Activated T-helper 1 cell treated with Interleukin-2 at 50 U/mL for 16 hours (primary cell): ENCODE measurements at places on chromosomes 5 and 9.

GRCh38 chr5:150166650-150167511 lies at the start of gene CDX1:
CDX1 (plus strand) TSS chr5:150166778; CDS start chr5:150166877, 99 bp downstream.
- no peak for DNase-seq

- DNase-seq, result no peak
Measured at GRCh38 chr5:1500411-1501091, 23.2 kb downstream of the LPCAT1 start.

DNA sequence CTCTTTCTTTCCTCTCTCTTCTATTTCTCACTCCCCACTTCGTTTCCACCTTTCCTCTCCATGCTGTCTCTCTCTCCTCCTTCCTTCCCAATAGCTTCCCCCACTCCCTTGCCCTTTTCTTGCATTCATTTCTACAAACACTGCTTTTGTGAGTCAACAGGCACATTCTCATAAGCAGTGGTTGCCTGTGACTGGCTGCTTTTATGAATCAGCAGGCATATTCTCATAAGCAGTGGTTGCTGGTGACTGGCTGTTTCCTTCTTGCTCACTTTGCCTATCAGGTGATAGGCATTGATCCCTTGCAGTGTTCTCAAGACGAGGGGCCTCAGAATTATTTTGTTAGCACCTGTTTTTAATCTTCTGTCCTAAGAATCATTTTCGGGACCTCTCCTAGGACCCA lies 116.1 kb upstream of the ACTBL2 start:
- DNase-seq, result no peak

DNA sequence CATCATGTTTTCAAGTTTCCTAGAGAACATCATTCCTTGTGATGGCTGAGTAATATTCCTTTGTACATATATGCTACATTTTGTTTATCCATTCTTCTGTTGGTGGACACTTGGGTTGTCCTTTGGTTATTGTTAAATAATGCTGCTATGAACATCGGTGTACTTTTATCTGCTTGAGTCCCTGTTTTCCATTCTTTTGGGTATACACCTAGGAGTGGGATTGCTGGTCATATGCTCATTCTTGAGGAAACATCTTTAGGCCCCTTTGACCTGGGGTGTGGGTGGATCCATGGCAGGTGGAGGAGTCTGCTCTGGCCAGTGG lies 25.3 kb downstream of the GALNT12 start:
- no peak for DNase-seq

- no peak for DNase-seq
Measured at GRCh38 chr5:170183816-170184687, 48.7 kb upstream of the C5orf58 start.

GRCh38 chr5:30960036-30960435 lies 233.4 kb upstream of the CDH6 start:
- DNase-seq, result no peak

- DNase-seq, result no peak
Measured at GRCh38 chr5:139384591-139385051, 1.5 kb upstream of the SLC23A1 start.

DNA sequence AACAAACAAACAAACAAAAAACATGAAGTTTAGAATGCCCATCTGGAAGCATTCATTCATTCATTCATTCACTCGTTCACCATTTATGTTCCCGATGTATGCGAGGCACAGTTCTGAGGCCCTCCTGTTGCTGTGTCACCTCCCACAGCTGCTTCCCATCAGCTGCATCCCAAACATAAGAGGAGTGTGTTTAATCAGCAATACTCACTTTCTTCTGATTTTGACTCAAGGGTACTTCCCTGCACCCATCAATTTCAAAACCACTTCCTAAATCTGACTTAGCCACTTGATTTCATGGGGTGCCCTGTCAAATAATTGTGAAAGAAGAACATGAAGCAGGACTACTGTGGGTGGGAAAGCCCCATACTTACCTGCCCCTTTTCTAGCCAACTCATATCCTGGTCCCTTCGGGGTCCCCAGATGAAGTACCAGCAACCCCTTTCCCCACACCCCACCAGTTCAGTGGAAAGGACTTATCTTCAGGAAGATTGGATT lies 128.0 kb upstream of the IL12B start:
- no peak for DNase-seq

GRCh38 chr5:60584304-60584703 lies 115.7 kb downstream of the DEPDC1B start:
- no peak for DNase-seq

GRCh38 chr5:127758766-127759283 lies 55.6 kb downstream of the CCDC192 start:
- no peak for DNase-seq
